ENCODE measurements at places on chromosomes 3 and 15. TPM values are rescaled to one million over a fixed set of nuclear protein-coding genes. Genes with fewer than 3 reads are reported as not detected.

The ALPK3 gene
- total RNA-seq, result 20.2 TPM

The THBS1 gene
- 309 TPM for total RNA-seq

The SPATA16 gene
- not detected for total RNA-seq

The CALML4 gene
- 15.3 TPM for total RNA-seq

The SLC35G2 gene
- 6.8 TPM for total RNA-seq

The GOLGA8T gene
- total RNA-seq, result 1.8 TPM

The NEK10 gene
- 11.1 TPM for total RNA-seq

The RBP2 gene
- total RNA-seq, result not detected

The FOXB1 gene
- total RNA-seq, result not detected

The PLIN1 gene
- 11.3 TPM for total RNA-seq

The ACAD9 gene
- 48.0 TPM for total RNA-seq

The RLBP1 gene
- total RNA-seq, result not detected

The SENP8 gene
- total RNA-seq, result 3.4 TPM

The SCAANT1 gene
- not detected for total RNA-seq

The PP2D1 gene
- total RNA-seq, result not detected

The PLA2G4F gene
- 27.8 TPM for total RNA-seq

The FAM43A gene
- 19.6 TPM for total RNA-seq

The DNAJA4 gene
- 32.1 TPM for total RNA-seq

The ITIH1 gene
- total RNA-seq, result 0.41 TPM

The CNOT10 gene
- total RNA-seq, result 31.6 TPM

The MYL3 gene
- total RNA-seq, result 23.5 TPM

The GANC gene
- total RNA-seq, result 37.1 TPM

The ELP6 gene
- total RNA-seq, result 35.5 TPM

The GP9 gene
- total RNA-seq, result 3.8 TPM

The TUSC7 gene
- total RNA-seq, result not detected

The ANKRD63 gene
- 0.58 TPM for total RNA-seq

The CCDC13 gene
- total RNA-seq, result 2.0 TPM

The ADPRH gene
- 7.6 TPM for total RNA-seq

The LRRC49 gene
- total RNA-seq, result 28.7 TPM

The FANCD2OS gene
- total RNA-seq, result not detected

The CPNE4 gene
- total RNA-seq, result 0.53 TPM

The ARGFX gene
- not detected for total RNA-seq

The GNAT1 gene
- not detected for total RNA-seq

The TFRC gene
- total RNA-seq, result 71.6 TPM

The FMN1 gene
- total RNA-seq, result 19.6 TPM

The SEC61A1 gene
- 119 TPM for total RNA-seq

The PLEKHO2 gene
- total RNA-seq, result 28.8 TPM

The CPNE9 gene
- total RNA-seq, result 0.23 TPM

Measured in metanephros (tissue), 2 donors.